NCI-H1930 (cell line): ENCODE measurements at places on chromosomes 2 and 18.
A peak's percentile ranks its signal among the peaks of the same experiment; 100 is the strongest.

- DNase-seq, result peak; percentile 42
Measured at GRCh38 chr18:58135701-58136331, 91.8 kb downstream of the NEDD4L start.

- DNase-seq, result no peak
Measured at GRCh38 chr18:36829362-36830157, 633 bp downstream of the KIAA1328 start.

DNA sequence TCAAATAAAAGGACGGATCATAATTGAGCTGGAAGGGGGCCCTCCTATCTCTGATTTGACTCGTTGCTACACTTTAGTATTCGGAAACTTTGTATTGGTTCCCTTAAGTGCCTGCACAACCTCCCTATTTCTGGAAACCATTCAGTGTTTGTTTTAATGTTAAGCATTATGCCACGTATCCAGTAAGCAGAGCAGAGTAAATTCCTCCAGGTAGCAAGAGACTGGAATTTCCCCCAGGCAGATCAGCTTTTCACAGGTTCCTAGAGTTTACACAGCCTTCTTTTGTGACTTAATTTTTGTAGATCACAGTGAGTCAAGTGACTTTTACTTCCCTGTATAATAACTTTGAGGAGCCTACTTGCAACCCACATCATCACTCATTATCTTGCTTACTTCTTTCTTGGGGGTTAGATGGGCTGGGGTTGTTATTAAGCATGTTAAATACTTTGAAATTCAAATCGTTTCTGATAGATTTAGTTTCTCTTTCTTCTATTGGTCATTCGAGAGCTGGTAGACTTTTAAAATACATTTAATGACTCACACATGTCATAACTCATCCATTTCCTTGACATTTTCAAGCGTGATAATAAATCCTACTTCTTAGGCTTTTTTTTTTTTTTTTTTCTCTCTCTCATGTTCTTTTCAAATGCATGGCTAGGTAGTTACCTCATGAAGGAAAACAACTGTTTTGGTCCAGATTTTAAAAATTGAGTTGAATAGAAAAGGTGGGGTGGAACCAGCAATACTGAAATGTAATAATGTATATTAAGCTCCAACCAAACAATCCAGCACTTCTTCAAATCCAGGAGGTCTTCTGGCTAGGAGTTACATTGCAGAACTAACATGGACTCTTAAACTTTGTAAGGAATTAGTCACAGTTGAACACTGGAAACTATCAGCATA, 219.3 kb downstream of the NEDD4L start:
- no peak for DNase-seq

DNA sequence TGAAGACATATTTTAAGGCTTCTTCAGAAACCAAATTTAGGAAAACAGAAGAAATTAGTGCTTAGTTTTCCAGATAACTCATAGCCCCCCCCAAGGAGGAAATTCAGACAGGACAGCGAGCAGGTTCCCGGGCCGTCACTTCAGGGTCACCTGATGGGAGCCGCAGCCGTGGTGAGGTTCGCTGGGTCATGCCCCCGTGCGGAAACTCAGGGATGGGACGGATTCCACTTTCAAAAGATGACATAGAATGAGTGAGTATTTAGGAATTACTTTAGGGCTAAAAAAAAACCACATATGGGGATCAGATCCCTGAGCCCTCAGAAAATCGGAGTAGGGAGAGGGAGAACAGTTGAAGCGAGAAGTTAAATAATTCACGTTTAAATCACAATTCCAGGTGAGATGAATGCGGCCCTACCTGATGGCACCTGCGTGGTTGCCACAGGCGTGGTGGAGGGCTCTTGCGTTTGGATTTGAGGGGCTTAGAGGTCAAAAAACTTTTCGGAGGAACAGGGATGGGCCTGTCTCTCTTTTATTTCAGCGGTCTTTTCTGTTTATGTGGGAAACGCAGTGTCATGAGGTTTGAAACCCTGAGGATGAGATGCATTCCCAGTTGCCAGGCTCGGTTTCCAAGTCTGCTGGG, 114.4 kb downstream of the NFATC1 start:
- DNase-seq, result no peak

DNA sequence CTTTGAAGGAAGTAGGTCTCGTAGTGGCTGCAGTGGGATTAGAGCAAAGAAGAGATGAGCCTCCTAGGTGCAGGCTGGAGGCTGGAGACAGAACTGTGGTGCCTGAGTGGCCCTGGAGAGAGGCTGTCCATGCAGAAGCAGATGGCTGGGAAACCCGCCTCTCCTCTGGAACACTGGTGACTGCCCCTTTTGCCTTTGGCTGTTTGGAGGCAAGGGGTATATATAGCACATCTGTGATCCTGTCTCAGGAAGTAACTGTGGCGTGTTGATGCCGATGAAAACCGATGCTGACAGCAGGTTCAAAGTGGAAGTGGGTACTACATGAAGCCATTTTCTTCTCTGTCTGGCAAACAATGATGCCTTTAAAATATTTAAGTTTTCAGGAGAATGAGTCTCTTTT, 43.5 kb downstream of the SLC9A2 start:
- no peak for DNase-seq
